Dorsolateral prefrontal cortex (tissue), 122 donors: ENCODE measurements at places on chromosomes 7 and 10.

GRCh38 chr7:138359870-138360559 is 100.0 kb upstream of the TRIM24 start:
- no peak for DNase-seq

GRCh38 chr10:114755537-114755936 is 66.0 kb upstream of the FHIP2A start:
- DNase-seq, result no peak

DNA sequence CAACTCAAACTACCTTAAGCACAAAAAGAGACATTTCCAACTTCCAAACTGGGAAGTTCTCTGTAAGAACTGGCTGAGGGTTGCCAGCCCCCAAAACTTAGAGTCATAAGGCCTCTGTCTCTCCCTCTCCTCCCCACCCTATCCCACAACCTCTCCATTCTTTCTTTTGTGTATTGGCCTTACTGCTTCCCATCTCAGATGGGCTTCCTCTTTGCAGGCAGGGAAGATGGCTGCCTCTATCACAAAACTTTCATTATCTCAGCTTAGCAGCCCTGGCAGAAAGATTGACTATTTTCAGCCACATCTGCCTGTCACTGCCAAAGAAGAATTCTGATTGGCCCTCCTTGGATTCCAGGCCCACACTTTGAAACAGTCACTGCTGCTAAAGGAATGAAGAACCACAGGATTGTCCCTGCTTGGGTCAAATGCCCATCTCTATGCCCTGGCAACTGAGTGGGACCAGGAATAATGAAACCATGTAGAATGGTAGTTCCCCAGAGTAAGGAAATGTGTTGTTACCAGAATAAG is 58.0 kb upstream of the PRKAR2B start:
- DNase-seq, result no peak

- DNase-seq, result peak; percentile 34
Measured at GRCh38 chr10:1169981-1170866, 114.0 kb downstream of the WDR37 start.

DNA sequence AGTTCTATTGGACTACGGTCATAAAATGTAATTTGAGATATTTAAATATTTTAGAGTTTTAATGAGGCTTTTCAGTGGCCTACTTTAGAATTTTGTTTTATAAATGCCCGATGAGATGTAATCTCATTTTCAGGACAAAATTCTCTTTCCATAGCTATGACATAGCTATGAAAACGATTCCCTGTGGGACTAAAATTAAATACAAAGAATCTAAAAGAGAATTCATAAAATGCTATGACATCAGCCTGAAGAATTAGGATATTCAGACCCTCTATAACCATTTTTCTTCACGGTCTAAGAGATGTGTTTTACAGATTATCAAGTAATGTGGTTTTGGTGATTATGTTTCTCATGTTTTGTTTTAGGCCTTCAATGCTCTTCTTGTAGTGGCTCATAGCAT is 48.2 kb upstream of the ODAD2 start:
- no peak for DNase-seq

- DNase-seq, result no peak
Measured at GRCh38 chr7:131255242-131255641, 72.4 kb upstream of the MKLN1 start.

- no peak for DNase-seq
Measured at GRCh38 chr7:150956395-150957132, 21.6 kb downstream of the KCNH2 start.

DNA sequence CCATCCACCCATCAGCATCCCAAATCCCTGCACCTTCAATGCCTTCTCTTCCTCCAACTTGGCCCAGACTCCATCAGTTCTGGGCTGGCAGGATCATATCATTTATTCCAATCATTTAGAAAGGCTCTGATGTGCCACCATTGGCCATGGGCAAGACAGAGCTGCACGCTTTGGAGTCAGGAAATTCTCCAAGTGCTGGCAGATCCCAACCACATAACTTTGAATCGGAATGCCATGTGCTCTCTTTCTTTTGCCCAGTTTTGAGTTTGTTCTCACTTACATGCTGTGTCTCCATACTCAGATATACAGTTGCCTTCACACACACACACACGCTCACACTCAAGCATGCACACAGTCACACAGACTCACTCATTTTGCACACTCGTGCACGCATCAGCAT is 85.7 kb upstream of the GHITM start:
- no peak for DNase-seq

GRCh38 chr7:4066626-4067475 is 615.2 kb upstream of the FOXK1 start:
- no peak for DNase-seq

DNA sequence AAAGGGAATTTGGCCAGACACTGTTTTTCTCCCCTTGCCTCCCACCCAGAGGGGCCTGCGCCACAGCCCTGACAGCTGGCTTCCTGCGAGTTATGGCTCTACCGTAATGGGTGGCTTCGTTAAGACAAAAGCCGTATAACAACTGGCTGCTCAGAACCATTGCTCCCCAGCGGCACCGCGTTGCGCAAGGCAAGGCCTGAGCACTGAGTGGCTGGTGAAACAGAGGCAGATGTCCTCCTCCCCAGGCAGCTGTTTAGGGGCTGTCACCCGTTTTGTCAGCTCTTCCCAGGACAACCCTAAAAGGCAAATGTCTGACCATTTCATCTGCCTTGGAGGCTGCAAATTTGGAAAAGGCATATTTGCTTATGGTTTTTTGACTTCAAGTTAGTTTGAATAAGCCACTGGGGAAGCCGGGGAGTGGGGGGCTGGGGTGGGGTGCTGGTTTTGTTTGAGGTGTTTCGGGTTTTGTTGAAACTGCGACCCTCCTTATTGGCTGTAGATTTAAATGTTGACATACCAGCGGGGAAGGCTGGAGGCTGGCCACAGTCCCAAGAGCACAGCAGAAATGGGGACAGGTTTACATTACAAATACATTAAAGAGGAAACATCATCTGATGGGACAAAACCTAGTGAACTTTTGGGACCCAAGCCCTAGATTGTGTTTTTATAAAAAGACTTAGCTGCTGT is 681 bp upstream of the SPOCK2 start:
- DNase-seq, result no peak

DNA sequence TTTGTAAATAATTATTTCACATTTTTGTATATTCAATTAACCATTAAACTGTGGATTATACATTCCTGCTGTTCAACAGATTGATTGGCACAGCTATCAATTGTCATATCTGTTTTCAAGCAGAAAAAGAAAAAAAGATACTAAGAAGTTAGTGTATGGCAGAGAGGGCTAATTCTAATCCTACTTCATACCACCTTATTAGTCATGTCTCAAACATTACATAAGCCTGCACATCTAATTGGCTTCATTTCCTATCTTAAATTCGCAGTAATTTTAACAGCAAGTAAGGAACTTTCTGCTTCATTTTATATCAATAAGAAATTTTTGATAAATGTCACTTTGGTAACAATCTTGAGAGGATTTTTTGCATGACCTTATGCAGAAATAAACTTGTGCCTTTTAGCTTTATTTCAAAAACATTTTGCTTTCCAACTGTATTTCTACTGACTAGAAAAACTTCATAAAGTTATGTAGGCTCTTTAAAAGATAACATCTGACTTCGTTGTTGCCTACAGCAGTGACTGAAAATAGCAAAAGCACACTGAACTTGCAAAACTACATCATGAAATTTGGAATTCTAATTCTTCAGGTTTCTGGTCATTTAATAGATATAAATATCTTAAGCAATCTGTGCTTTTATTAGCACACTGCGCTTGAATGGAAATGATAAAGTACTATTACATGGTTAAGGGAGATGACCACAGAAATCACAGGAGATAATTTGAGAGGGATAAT is 111.5 kb downstream of the SEMA3C start:
- DNase-seq, result no peak

DNA sequence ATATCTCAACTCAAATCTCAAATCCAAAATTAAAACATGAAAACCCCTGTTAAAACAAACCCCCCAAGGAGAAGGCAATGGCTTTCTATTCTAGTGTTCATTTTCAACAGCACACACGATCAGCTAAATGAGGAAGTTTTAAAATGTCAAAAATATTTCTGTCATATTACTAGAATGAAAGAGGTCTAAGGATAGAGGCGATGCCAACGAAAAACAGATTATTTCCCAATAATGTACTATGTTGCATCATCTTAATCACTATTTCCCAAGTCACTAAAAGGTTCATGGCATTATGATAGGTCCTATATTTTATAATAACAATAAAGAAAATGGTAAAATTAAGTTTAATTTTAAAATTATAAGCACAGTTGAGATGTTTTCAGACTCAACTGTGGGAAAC is 10.1 kb downstream of the CNOT4 start:
- DNase-seq, result no peak

DNA sequence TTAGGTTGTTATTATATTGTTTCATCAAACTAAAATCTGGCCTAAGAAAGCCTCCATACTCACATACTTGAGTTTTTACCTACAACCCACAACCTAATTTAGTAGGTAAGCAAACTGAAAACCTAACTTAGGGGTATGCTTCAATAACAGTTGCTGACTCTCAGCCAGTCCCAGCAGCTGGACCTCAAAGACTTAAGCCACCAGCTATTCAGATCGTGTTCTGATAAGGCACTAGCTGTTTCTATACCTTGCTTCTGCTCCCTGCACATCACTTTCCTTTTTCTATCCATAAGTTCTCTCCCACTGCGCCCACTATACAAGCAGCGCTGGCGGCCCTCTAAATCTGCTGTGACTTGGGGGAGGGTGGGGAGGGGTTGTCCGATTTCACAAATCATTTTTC is 42.3 kb downstream of the SUGCT start:
- no peak for DNase-seq

DNA sequence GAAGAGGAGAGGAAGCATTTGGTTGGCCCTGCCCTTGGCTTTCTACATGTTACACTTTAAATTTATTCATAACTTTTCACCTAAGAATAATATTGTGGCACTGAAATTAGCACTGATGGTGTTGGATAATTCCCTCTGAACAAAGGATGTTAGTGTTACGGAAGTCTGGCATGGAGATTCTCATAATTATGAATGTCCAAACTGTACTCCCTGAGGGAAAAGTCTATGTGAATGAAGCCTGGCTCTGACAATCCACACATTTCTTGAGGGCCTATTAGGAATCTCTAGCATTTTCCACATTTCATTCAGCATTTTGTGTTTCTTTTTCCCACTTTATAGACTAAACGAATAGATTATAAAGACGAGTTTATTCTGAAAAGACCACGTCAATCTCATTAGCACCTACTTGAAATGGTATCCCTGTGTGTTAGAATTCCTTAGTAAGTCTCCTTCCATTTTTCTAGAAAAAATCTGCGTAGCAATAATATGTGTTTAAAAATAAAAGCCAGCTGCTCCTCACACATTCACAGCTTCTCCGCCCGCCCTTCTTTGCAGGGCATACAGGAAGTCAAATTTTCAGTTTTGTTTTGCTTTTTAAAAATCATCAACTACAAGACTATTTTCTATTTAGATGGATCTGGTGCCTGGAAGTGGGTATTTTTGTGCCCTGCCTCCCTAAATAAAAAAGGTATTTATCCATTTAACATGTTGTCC is 131.8 kb upstream of the PALS2 start:
- DNase-seq, result no peak

- no peak for DNase-seq
Measured at GRCh38 chr10:112827951-112828350, 122.1 kb upstream of the TCF7L2 start.

GRCh38 chr7:5428478-5429252 is 5.0 kb upstream of the TNRC18 start:
- peak; percentile 82 for DNase-seq
